HuH-7.5 (cell line): ENCODE measurements at places on chromosomes 1 and 21.
A peak's percentile ranks its signal among the peaks of the same experiment; 100 is the strongest.

DNA sequence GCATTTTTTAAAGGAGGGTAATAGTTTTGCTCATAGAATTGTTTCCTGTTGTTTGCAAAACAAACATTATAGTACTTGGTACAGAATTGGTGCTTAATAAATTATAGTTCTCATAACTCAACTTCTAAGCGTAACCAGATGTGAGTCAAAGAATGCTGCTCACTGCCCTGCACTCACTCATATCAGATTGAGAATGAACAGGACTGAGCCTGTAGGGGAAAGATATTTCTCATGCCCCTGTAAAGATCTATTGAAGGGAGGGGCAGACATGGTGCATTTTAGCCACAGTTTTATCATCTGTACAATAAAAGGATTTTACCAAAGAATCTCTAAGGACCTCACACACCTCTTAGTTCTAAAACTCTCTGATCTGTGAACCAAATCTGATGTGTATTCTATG lies 358.5 kb downstream of the SEC16B start:
- DNase-seq = no peak

DNA sequence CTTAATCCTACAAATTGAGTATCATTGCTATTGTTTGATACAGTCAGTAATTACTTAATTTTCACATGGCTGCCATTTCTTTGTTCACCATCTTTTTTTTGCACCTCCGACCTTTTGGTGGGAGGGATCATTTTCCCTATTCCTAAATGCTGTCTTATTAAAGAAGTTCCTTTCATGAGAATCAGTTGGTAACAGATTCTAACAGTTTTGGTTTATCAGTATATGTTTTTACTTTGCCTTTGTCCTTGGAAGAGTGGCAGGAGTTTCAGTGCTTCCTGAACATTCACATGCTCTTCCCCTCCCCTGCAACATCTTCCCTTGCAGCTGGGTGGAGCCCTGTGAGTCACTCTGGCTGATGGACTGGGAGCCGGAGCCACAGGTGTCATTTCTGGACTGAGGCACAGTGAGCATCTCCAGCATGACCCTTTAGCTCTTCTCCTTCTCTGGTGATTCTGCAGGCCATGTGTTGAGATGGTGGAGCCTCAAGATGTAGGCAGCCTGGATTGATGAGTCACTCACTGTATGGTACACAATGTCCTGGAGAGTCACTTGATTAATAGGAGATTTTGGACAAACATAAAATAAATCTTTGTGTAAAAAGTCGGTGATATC lies 217.7 kb downstream of the URB2 start:
- DNase-seq = no peak

DNA sequence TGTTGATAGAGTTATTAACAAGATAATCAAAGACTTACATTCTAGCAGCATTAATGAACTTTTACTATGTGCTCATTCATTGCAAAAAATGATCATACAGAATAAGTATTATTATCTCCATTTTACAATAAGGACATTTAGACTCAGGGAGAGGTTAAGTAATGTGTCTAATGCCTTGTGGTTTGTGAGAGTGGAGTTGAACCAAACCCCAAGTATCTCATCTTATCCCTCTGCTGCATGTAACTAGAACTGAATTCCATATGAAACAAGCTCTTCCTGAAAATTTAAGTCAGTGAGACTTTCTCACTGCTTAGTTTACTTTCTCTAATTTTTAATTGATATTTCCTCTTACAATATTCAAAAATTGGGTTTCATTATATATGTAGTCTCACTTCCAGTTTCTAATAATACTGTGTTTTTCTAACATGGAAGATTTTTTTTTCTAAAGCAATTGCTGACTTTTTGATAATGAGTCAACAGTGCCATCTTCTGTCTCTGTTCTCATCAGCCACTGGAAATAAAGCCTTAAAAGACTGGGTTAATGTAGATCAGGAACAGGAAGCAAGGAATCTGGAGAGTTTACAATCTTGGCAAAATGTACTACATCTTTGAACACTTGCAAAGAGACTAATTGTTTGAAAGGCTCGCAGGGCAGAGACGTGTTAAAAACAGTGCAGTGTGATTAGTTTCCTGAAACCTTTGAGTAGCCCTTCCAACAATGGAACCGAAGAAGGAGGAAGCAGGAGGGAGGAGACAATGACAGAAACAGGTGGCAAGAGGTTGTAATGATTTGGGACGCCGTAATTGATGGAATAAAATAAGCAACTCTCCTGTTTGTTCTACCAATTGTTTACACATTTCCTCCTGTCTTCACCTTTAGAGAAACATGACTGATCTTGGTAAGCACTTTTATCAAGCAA lies 567.6 kb downstream of the MRPL39 start:
- no peak for DNase-seq

- no peak for DNase-seq
These were observed 29.2 kb downstream of the DNASE2B start for GRCh38 chr1:84427250-84428188.

- no peak for DNase-seq
These were observed 336.9 kb upstream of the NFIA start for GRCh38 chr1:60745484-60745883.

DNA sequence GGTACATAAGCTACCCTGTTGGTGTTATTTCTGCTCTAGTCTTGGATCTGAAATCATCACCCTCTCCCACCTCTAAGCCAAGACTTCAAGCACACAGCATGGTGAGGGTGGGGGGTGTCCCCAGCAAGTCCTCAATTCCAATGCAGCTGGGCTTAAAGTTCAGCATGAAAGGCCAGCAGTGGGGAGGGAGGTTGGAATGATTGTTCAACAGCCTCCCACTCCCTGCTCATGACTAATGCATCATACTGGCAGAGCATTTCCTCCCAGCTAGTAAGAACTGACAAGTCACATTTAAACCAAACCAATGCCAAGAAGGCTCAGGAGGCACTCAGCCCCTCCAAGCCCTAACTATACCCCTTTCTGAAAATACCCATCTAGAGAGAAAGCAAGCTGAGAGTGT lies 50.1 kb downstream of the TIAM1 start:
- DNase-seq = no peak

- DNase-seq = no peak
These were observed 28.5 kb upstream of the ARHGAP29 start for GRCh38 chr1:94265906-94266305.

GRCh38 chr21:45348591-45349327 lies 56.2 kb upstream of the COL18A1 start:
- DNase-seq = no peak

GRCh38 chr1:169348383-169349036 lies 19.1 kb downstream of the NME7 start:
- DNase-seq = peak; percentile 13

GRCh38 chr1:21034725-21035628 lies 141.7 kb downstream of the EIF4G3 start:
- DNase-seq = no peak

DNA sequence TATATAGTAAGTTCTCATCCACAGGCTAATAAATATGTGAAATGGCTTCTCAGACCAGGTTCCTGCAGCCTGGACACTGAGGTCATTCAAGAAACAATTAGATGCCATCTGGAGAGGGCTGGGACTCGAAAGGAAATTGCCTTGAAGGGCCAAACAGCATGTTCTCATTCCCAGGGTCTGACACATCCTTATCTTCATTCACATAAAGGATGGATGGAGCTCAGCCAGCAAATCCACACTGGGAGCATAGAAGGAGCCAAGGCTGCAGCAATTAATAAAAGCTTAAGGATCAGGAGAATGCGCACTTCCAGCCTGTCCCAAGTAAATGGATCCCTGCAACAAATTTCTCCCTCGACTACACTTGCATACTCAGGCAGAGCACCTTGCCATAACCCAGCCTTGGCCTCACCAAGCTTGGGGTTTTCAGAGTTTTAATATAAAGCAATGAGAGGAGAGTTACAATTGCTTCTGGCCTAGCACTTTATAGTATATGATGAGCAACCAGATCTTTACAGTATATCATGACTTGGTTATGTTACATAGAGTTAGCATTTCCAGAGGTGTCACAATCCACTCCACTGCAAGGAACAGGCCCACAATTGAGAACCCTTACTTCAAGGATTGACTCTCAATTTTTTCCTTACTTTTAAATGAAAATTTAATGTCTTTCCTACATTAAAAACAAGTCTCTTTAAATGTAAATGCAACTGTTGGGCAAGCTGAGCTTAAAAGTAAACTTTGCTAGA lies 55.9 kb downstream of the BCAR3 start:
- DNase-seq = no peak

DNA sequence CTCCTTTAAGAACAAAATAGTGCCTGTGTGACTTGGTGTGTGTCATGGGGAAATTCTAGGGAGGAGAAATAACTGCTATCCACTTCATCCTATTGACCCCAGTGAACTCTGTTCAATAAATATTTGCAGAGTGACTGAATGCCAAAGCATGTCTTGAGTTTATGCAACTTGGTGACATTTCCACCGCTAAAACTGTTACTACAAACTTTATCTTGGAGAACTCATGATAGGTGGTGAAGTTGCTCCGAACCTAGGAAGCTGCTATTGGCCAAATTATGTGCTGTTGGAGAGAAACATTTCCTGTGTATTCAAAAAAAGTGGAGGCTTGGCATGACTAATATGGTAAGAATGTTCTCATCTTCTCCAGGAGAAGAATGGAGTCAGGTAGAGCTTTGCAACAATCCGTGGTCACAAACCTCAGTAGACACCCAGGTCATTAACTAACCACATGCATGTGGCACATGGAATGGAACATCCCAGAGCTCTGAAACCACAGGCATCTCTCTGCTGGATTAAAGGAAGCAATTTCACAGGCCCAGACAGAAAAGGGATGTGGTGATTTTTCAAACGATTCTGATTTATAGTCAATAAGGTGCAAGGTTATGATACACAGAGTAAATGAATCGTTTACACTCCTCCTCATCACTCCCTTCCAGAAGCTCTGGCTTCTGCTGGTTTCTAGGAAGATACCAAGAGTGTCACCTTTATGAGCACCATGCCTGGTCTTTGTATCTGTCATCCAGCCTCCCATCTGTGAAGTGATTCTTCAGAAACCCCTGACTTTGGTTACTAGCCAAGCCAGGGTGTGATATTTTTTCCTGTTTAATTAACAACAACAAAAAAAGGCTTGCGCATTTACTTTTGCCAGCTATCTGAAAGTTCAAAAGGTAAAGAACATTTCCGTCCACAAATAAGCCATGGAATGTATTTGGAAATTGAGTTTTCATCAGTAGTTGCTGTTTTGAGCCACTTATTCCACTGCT lies 361.1 kb downstream of the TGFB2 start:
- peak; percentile 36 for DNase-seq

- DNase-seq = no peak
These were observed 157.2 kb upstream of the NFIA start for GRCh38 chr1:60924964-60925798.

GRCh38 chr21:16535626-16536025 lies 805.8 kb downstream of the USP25 start:
- DNase-seq = no peak

- DNase-seq = no peak
These were observed 80.1 kb upstream of the PTGFR start for GRCh38 chr1:78410643-78411042.

DNA sequence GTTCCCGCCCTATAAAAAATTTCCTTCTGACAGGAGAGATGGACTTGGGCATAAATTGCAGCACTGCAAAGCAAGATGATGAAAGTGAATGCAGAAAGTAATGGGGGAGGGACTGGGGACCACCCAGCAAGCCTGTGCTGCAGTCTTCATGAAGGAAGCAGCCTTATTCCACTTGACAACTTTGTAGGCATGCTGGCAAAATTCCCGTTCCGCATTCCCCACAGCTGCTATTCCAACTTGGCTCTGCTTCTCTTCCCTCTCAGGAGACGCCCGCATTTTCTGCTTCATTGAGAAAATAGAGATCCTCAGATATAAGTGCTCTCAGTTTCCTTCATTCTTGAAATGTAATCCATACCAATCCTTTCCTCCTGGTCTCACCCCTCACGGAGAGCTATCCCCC lies 2.4 kb downstream of the HMGB4 start:
- DNase-seq = no peak

GRCh38 chr1:48450505-48450904 lies 21.5 kb downstream of the SPATA6 start:
- no peak for DNase-seq

DNA sequence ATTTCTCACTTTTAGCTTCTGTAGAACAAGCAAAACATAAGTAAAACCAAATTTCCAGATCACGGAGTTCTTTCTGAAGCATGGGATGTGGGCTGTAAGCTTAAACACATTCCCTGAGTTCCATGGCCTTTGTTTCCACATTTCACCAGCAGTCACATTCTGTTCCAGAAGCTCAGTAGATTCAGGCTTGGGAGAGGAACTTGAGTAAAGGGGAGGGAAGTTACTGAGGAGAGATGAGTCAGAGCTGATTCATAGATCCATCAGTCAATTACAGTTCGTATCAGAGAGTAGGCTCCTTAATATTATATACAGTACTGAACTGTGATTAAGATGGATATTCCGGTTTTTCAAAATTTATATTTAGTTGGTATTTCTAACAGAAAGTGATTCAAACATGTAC lies 614.3 kb downstream of the NCAM2 start:
- DNase-seq = no peak

GRCh38 chr1:41805771-41806471 lies 112.8 kb downstream of the HIVEP3 start:
- DNase-seq = no peak

DNA sequence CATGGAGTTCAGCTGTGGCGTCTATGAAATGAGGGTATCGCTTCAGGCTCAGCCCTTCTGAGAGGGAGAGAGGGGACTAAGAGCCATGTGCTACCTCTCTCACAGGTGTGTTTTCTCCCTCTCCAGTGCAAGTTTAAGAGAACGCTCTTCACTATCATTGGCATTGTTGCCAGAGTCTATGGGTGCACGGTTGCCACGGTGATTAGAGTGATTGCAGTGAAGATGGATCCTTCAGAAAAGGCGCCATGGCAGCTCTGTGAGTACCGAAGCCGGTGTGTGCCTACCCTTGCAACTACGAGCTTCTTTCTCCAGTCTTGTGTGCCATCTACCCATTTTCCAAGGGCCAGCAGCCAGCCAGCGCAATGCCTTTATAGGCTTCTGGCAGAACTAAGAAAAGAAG lies 290.5 kb downstream of the OMA1 start:
- DNase-seq = no peak

- DNase-seq = no peak
These were observed 15.0 kb upstream of the LEMD1 start for GRCh38 chr1:205436776-205437410.

GRCh38 chr1:209612646-209613399 lies 29.3 kb downstream of the CAMK1G start:
- no peak for DNase-seq

DNA sequence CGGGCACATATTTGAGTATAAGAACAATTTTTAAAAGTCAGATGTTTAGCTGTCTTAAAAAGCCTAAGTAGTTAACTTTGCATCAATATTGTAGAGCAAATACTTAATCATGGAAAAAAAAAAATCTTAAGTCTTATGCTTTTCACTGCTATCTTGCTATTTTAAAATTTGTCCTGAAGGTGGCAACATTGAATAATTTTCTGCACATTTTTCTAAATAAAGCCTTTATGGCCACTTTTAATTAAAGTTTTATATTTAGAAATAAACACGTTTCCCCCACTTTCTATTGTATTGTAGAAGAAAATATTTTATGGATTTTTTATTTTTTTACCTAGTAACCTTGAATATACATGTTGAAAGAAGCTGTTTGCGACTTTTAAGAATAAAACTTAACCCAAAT lies 198.8 kb downstream of the AMY1C start:
- DNase-seq = no peak

GRCh38 chr1:201827321-201828216 lies 1.4 kb upstream of the IPO9 start:
- DNase-seq = no peak
